ENCODE measurements at places on chromosomes 4 and X.

GRCh38 chrX:43375136-43375535, 281.0 kb upstream of the MAOA start:
- DNase-seq = no peak

- DNase-seq = no peak
Measured at GRCh38 chr4:24595659-24596058, 11.3 kb upstream of the DHX15 start.

- DNase-seq = peak; percentile 53
Measured at GRCh38 chrX:137425273-137425902, 140.5 kb upstream of the ZIC3 start.

- no peak for DNase-seq
Measured at GRCh38 chr4:84862064-84862463, 104.4 kb downstream of the WDFY3 start.

GRCh38 chrX:48971249-48972219, at the start of gene KCND1:
TSS of gene KCND1 (minus strand) at chrX:48971844. CDS start at chrX:48970271, 1,573 bp downstream.
- peak; percentile 85 for DNase-seq

- no peak for DNase-seq
Measured at GRCh38 chr4:183506389-183506735, 1.5 kb downstream of the ING2 start.

DNA sequence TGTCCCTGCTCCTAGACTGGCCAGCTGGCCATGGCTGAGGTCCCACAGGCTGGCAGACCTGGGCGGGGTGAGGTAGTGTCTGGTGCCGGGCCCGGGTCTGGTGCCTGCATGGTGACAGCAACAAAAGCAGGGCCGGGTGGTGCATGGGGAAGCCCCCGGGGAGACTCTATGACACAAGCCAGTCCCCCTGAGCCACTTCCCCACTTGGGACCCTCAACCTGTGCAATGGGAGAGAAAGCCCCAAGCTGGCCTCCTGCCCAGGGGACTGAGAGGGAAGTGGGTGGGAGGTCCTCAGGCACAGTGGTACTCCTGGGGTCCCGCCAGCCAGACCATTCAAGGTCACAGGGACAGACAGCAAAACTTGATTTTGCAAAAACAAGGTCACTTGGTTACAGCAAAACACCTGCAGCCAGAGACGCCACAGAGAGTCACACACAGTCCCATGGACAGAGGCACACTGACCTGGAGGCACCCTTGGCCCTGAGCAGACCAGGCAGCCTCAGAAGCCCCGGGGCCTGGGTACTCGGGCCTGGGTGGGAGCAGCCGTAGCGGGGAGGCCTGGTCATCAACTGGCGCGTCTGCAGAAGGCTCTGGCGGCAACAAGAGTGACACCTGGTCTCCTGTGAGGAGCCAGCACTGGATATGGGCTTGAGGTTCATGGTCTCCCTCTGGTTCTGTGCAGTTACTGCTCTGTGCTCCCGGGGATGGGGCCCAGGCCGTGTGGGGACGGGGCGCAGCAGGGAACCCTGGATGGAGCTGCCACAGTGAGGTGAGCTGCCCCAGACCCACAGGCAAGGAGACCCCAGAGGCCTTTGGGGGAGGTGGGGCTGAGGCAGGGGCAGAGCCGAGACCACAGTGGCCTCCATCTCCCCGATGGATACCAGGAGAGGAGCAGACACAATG, 60.6 kb downstream of the HTRA3 start:
- DNase-seq = no peak

- no peak for DNase-seq
Measured at GRCh38 chr4:173319696-173320095, 14.5 kb downstream of the HMGB2 start.

DNA sequence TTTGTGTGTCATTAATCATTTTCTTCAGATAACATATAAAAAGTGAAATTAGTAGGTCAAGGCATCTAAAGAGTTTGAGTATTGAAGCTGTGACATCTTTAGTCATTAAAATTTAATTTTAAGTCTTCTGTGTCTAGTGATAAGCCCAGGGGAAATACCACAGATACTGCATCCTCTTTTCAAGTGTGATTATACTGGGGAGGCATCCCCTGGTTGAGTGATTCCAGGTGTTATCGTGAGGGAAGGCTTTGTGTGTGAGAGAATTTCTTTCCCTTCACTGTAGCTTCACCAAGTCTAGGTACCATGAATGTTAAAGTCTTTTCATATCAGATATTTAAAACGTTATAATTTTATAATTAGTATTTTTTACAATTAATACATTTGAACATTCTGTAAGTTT, 193.4 kb downstream of the FRAS1 start:
- DNase-seq = no peak

DNA sequence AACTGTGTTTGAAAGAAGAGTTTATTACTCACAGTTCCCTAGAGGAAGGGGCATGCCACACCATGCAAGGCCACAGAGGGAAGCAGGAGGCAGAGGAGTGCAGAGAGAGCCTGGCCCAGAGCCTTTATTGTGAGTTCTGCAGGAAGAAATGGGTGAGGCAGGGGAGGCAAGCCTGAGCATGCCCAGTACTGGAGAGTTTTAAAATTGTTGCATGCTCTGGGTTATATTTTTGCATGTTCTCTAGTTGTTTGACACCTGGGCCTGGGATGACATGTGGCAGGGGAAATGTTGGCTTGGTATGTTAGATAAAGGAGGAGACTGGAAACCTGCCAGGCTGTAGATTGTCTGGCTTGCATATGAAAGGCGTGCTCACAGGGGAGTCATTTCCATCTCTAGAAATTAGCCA, 19.7 kb upstream of the CRMP1 start:
- peak; percentile 16 for DNase-seq

DNA sequence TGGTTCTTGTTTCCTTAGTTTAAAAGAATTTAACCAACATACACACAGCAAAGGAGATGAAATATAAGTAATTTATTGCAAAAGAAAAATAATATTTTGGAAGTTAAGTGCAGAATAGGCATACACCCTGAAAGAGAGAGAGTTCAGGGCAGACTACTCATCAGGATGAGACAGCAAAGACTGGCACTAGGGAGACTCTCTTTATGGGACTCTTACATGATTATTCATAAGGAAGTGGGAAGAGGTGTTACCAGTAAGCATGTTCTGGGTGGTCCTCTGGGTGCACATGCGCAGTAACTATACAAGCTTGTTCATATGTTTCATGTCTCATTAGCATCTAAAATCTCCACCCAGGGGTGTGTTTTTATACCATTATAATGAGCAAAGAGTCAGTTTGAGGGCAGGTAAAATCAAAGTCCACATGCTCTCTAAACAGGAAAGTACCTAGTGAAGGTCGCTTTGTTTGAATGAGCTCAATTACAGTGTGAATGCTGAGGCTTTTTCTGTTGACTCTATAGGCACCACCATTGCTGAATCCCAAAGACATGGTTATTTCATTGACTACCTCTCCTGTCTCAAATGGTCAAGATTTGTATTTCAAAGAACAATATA, 38.2 kb upstream of the PRDM5 start:
- no peak for DNase-seq

GRCh38 chr4:23614284-23614892, 275.5 kb downstream of the PPARGC1A start:
- DNase-seq = peak; percentile 32

DNA sequence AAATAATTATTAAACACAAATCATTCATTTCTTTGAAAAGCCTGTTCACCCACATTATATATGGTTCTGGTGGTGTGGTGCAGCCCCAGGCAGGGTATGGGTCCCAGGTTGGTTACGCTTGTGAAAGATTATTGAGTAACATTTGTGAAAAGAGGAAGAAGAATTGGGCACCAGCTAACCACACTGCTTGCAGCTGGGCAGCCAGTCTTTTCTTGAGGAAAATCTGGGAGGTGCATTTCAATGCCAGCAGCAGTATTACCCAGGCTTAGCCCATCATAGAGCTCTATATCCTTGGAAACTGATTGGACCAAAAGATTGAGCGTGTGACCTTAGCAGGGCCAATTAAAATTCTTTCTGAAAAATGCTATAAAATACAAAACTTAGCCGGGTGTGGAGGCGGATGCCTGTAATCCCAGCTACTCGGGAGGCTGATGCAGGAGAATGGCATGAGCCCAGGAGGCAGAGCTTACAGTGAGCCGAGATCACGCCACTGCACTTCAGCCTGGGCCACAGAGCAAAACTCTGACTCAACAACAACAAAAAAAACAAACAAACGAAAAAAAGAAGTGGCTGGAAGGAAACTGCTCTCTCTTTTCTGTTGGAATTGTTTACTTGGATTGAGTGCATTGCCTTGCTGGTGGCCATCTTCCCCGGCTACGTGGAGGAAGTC, 9.7 kb upstream of the PLAC8 start:
- DNase-seq = no peak

GRCh38 chr4:78227411-78228057, 170.4 kb downstream of the FRAS1 start:
- no peak for DNase-seq

DNA sequence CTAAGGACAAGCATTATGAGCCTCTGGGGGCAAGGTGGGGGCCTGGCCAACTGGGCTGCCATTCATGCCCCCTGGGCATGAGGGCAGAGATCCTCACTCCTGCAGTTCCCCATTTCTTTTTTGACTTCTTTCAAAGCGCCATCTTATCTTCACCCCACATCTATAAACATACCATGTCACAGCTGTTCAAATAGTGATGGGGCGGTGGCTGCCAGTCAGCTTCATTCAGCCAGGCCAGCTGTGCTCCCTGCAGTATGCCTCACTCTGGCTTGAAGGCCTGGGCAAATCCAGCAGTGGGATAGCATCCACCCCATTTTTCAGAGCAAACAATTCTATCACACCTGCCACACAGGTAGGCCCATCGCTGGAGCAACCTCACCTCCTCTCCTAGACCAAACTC, 85.5 kb downstream of the NHSL2 start:
- no peak for DNase-seq

GRCh38 chr4:145003675-145004074, 94.3 kb downstream of the ANAPC10 start:
- no peak for DNase-seq

DNA sequence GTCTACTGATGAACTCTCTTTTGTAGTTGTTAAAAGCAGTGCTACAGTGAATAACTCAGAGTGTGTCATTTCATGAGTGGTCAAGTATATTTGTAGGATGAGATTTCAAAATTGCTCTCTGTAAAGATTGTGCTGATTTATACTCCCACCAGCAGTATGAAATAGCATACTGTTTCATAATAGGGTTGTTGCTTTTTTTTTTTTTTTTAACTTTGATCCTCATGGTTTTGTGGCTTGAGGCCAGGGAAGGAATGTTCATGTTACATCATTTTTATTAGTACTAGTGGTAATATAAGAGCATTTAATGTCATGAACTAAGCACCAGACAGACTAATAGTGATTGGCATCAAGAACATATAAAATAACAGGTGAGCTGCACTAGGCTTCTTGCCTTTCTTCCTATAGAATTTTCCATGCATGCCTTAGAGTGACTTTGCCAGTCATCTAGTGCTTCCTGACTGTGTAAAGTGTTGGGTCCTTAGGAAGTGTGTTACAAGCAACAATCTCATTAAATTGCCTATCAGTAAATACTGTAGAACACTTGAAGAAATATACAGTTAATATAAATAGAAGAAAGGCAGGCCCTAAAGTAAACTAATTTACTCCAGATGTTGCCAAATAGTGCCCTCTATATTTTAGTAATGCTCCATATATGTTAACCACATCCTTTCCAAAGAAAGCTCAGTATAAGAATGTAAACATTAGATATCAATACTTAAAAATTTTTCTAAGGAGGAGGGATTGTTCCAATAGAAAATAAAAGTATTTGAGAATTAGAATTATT, 38.6 kb upstream of the MSMO1 start:
- DNase-seq = no peak

GRCh38 chr4:182293691-182294255, 50.6 kb downstream of the TENM3 start:
- DNase-seq = peak; percentile 18

- DNase-seq = peak; percentile 11
Measured at GRCh38 chr4:173782660-173783059, 252.6 kb upstream of the HAND2 start.

DNA sequence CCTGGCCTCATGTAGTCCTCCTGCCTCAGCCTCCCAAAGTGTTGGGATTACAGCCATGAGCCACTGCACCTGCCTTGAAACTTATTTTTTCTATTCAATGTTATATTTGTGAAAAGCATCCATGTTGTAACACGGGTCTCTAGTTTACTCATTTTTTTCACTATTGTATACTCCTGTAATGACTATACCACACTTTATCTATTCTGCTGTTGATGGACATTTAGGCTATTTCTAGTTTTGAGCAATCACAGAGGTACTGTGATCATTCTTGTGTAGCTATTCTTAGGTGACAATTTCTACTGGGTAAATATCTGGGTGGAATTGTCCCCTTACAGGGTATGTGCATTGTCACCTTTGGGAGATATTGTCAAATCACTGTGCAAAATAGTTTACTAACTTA, 3.6 kb downstream of the DRP2 start:
- no peak for DNase-seq

All from ELF-1 (cell line).